ENCODE measurements at places on chromosomes 16 and 17.

DNA sequence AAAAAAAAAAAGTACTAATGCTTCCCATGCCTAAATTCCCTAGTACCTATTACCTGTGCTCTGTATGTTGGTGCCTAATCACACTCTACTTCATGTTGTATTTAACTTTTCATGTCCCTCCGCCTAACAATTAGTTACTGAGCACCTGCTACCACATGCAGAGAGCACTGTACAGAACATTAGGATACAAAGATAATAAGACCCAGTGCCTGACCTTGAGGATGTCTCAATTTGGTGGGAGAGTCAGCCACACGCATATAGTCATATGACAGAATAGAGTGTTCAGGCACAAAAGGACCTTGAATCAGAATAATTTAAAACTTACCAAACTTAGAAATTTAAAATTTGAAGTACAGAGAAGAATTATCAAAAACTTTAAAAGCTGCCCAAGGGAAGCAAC is 42.1 kb downstream of the USP31 start:
- no peak for DNase-seq

- no peak for DNase-seq
Observed at GRCh38 chr16:49458656-49459445, 85.2 kb downstream of the C16orf78 start.

DNA sequence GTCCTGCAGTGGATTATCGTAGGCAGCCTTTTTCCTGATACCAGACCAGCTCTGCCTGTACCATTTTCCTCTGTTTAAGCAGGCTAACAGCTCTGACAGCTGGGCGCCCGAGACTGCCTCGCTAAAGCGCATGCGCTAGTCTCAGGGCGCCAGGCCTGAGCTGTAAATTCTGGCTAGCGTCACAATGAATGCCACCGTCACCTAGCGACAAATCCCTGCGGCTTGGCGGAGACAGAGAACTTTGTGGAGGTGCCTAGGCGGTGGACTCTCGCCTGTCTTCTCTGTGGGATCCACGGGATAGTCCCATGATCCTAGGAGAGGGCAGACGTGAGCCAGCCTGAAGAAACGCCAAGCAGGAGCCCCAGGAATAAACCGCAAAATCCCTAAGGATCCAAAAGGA is 573.9 kb downstream of the KCNJ18 start:
- DNase-seq, result no peak

- no peak for DNase-seq
Observed at GRCh38 chr16:10338426-10338825, 47.4 kb upstream of the ATF7IP2 start.

GRCh38 chr16:24364596-24364995 is 108.5 kb downstream of the CACNG3 start:
- no peak for DNase-seq

DNA sequence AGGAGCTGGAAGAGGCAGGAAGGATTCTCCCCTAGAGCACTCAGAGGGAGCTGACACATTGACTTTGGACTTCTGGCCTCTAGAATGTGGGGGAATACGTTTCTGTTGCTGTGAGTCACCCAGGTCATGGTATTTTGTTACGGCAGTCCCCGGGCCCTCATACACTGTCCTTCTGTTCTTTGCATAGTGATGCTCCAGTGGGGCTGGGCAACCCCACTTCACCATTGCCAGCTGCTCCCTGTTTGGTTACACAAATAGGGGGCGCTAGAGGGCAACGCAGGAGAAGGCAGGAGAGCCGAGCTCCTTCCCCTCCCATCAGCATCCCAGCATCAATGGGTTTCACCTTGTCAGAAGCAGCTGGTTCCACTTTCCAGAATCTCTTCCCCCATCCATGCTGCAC is 257.7 kb upstream of the FOXF1 start:
- DNase-seq, result peak; percentile 6

GRCh38 chr17:80857756-80858171 is 133.9 kb upstream of the CHMP6 start:
- no peak for DNase-seq

DNA sequence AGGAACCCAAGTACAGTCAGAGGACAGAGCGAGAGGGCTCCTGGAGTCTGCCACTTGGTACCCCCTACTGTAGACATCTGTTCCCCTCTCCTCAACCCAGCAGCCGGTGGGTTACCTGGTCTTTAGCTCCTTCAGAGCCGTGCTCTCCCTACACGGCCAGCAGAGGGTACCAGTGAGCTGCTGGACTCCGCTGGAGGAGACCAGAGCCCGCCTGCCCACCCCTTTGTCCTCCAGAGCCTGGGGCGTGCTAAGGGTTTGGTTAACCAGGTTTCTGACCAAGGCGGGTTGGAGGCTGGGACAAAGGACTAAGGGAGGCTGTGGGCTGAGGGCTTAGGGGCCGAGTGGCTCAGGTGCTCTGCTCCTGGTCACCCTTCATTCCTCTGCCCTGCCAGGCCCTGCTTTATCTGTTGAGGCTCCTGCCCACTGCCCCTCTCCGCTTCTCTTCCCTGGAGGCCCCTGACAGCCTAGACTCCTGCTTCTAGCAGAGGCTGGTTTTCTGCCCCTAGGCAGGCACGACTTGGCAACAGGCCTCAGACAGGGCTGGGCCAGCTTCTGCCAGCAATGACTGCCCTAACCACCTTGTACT is 2.7 kb upstream of the HSD11B2 start:
- DNase-seq, result peak; percentile 53

GRCh38 chr17:41394254-41394996 is 3.0 kb downstream of the KRT31 start:
- DNase-seq, result no peak

GRCh38 chr17:82929011-82929622 is 89.3 kb upstream of the ZNF750 start:
- DNase-seq, result no peak

- DNase-seq, result no peak
Observed at GRCh38 chr17:68511254-68511670, 968 bp upstream of the PRKAR1A start.

GRCh38 chr17:41483991-41484826 is 3.3 kb upstream of the KRT35 start:
- no peak for DNase-seq

DNA sequence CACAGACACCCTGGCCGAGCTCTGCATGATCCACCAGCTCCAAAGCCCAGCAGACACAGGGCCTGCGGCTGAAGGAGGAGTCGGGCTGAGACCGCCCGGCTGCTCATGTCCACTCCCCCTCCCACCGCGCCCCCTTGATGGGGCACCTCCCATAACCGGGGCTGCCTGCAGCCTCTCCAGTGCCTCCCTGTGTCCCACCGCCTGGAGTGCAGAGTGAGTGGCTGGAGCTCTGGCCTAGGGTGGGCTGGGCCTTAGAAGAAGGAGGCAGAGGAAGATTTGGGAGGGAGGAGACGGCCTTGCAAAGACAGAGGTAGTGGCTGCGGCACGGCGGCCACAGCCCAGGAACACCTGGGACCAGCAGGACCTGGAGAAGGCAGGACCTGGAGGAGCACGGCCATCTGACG is 4.0 kb downstream of the CBFA2T3 start:
- no peak for DNase-seq

GRCh38 chr16:67931712-67932461 is at the start of gene CTRL:
Gene CTRL (minus strand): TSS chr16:67931862. CDS start chr16:67931852, 10 bp downstream.
- no peak for DNase-seq

GRCh38 chr17:56292578-56292977 is 139.3 kb downstream of the ANKFN1 start:
- DNase-seq, result no peak

- DNase-seq, result no peak
Observed at GRCh38 chr17:64327201-64327930, 63.3 kb downstream of the PECAM1 start.

DNA sequence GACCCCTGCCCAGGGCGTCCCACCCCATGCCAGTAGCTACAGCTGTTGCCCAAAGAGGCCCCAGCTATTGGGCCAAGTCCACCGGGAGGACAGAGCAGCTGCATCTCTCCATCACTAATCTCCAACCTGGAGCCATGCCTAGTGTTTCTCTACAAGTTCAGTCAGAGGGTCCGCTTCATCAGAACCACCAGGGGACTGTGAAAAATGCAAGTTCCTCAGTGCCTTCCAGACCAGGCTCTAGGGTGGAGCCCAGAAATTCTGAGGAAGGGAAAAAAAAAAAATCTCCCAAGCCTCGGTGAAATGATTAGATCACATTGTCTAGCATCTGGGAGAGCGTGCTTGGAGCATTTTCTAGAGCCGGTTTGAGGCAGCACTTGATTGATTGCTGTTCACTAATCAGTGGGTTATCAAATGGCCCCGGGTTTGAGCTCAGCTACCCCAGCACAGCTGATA is 22.4 kb upstream of the HERPUD1 start:
- DNase-seq, result no peak

GRCh38 chr16:57756424-57757325 is 21.1 kb downstream of the KATNB1 start:
- DNase-seq, result no peak

GRCh38 chr17:58352596-58353388 is 791 bp upstream of the SUPT4H1 start:
- DNase-seq, result peak; percentile 41

DNA sequence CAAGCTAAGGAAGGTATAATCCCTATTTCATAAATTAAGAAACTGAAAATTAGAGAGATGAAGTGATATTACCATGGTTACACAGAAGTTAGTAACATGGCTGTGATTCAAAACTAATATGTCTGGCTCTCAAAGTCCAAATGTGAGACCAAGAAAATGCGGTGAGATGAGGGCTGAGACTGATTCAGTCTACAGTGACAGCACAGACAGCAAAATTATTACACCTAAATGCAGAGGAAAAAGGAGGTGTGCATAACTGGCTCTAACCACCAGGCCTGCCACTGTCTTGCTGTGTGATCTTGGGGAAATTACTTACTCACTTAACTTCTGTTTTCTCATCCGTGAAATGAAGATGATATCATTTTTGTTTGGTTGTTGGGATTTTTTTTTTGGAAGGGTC is 270.0 kb upstream of the SOX9 start:
- no peak for DNase-seq

- peak; percentile 4 for DNase-seq
Observed at GRCh38 chr17:65750631-65751115, 189.2 kb upstream of the AXIN2 start.

DNA sequence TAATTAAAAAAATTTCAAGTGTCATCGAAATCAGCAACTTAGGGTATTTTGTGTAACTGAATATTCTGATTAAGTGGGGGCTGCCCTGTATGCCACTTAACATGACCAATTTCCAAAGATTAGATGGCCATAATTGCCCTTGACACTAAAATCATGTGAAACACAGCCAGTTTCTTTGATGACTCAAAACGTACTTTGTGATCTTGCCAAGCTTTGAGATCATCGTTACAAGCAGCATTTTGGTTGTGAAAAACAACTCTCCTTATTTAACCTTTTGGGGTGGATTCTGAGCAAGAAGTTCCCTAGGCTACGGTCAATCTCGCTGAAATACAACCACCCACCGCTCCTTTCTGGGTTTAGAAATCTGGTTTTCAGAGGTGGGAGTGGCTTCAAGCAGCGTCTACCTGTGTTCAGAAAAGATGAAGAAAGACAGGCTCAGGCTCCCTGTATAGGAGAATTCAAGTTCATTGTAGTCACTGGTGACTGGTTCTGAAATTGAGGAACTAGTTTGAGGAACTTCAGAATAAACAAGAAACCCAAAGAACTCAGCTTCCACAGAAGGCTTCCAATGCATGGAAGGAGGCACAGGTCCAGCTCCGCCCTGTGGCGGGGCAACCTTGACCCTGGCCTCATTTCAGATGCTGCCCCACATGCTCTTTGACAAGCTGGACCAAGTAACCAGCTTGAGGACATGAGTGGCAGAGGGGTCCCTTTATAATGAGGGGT is 9.4 kb downstream of the MAP3K14 start:
- peak; percentile 91 for DNase-seq

DNA sequence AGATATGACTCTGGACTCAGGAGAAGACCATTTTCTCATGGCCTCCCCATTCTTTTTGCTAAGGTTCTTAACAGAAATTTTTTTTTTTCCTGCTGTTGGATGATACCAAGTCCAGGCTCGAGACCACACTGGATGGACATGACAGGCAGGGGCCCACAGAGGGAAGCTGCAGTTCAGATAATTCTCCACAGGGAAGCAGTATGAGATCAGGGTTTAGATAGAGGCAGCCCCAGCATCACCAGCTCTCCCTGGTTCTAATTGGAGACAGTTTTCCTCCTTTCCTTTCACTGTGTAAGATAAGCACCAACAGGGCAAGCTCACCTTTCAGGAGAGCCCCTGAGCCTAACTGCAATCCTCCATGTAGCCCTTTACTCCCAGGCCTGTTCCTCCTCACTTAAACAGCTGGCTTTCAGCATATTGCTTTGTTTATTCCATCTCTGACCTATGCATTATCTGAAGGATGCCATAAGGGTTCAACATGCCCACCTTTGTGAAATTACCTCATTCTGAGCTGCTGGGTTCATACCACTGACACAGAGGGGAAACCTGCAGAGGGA is 108.1 kb downstream of the SNX11 start:
- DNase-seq, result no peak

DNA sequence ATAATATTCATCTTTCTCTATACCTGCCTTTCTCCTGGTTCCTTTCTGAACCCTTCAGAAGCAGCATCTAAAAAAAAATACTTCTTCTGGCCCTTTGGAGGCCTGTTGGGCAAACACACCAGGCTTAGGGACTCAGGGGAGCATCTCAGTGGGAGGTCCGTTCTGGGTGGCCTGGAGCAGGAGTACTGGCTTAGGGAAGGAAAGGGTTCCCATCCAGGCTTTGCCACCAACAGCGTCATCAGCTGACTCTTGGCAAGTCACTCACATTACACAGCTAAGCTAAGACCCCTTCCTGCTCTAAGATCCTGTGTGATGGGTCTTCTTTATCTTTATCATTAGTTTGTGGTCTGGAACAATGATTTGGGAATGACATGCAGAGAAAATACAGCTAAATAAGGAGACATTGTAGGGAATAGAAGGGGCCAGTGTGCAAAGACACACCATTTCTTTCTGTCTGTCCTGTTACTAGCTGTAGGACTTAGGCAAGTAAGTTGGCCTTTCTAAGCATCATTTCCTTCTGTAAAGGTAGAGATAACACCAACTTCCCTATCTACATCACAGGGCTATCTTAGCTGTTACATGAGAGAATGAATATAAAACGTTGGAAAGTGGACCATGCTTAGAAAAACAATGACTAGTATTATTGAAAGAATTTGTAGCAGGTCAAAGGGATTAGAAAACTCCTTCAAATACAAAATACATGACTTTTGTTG is 9.9 kb downstream of the PCTP start:
- DNase-seq, result no peak

DNA sequence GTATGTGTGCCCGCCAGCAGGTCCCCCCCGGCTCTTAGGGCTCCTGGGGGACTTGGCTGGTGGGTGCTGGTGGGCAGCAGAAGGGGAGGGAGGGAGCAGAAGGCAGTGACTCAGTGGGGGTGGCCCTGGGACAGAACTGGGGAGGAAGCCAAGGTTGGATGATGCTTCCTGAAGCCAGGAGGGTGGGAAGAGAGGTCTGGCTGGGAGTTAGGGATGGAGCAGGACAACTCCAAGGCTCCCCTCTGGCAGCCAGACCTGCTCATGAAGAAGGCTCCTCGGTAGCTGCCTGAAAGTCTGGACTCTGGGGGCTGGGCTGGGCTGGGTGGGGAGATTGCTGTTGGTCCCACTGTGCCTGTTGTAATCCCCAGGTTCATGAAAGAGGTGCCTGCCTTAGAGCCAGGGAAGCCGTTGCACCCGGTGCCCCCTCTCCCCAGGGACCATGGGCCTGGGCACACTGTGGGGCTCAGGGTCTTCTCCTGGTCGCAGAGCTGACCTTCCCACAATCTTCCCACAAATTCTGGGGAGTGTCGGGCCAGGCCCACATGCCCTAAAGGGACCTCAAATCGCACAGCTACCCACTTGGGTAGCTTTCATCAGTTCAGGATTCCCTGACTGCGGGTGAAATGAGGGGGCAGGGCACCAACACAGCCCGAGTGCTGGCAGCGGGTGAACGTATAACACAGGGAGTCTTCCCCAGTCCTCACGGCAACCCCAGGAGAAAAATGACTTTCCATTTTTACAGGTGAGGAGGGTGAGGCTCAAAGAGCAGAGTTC is 1.1 kb upstream of the PLEKHG4 start:
- DNase-seq, result no peak

Data from activated CD4-positive, alpha-beta T cell treated with anti-CD3 and anti-CD28 coated beads, Interleukin-2, Interleukin-4, amounts not matched to agents 100 ng/mL and 50 ng/mL, durations not matched to agents 16 hours and 8 hours (primary cell).